CD4-positive, alpha-beta T cell treated with Interleukin-4 for 4 hours (primary cell): ENCODE measurements at places on chromosomes 4 and X.

DNA sequence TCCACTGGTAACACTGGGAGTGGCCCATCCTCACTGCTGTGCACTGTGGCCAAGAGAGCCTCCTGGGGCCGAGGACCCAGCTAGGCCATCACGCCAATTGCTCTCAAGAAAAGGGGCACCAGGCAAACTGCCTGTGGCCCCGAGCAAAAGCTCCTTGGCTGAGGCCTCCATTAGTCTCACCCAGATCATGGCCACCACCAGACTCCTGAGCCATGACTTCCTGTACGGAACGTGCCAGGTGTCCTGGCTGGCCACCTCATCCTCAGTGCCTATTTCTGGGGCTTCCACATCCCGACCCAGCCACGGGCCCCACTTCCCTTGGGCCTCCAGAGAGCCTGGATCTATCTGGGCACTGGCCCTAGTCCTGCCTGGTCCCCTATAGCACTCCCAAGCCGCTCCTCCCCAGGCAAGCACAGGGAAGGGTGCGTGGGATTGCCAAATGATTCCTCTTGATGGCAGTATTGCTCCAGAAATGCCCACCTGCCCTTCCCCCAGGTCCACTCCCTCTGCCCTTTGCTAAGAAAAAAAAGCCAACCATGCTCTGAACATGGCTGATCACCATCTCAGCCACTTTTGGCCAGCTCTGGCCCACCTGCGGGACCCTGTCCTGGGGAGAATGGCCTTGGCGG, 212.6 kb upstream of the AGTR2 start:
- no peak for DNase-seq

- no peak for DNase-seq
Observed at GRCh38 chr4:36222702-36223101, 21.6 kb downstream of the ARAP2 start.

GRCh38 chrX:136847874-136848273, 32.7 kb downstream of the RBMX start:
- DNase-seq = peak; percentile 3

DNA sequence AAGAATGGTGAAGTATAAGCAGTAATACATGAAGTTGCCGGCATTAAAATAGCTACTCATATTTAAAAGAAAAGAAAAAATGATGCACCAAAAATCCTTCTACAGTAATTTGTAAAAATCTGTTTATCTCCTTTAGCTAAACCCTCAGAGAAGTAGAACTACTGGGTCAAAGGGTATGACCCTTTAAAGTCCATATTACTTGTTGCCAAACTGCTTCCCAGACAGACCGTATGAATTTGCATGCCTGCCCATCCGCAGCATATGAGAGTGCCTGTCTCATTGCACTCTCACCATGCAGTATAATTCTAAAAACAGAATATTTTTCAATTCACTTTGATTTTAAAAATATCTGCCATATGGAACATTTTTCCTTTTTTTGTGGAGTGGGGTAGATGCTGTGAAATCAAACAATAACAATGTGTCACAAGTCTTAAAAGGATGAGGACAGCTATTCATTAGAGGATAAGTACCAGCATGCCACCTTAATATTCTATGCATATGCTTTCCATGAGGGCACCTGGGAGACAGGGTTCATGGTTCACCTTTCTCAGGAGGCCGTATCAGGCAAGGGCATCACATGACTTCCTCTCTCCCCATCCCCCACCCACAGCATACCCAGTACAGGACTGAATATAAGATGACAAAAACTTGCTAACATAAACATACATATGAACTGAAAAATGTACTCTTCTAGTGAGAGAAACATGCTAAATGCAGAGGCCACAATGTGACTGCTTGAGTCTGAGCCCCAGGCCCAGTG, 17.8 kb downstream of the ZDHHC9 start:
- DNase-seq = peak; percentile 2

GRCh38 chrX:10938365-10938923, 172.7 kb upstream of the HCCS start:
- DNase-seq = no peak

GRCh38 chr4:173013232-173013930, 155.2 kb upstream of the GALNT7 start:
- DNase-seq = peak; percentile 57

DNA sequence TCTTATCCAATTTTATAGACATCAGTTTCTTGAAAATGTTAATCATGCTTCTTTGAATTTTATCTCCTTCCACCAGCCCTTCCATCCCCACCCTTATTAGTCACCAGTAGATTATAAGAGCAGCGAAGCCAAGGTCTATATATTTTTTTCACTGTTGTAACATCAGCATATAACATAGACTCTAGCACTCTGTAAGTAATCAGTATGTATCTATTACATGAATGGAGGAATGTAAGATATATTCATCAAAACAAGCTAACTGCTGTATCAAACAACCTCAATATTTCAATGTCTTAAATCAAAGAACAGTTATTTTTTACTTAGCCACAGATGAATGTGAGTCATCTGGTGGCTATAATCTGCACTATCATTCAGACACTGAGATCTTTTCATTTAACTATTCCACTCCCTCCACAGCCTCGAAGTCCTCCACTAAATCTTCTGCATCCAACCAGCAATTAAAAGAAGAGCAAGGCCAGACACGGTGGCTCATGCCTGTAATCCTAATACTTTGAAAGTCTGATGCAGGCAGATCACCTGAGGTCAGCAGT, 178.9 kb downstream of the CENPC start:
- DNase-seq = no peak

DNA sequence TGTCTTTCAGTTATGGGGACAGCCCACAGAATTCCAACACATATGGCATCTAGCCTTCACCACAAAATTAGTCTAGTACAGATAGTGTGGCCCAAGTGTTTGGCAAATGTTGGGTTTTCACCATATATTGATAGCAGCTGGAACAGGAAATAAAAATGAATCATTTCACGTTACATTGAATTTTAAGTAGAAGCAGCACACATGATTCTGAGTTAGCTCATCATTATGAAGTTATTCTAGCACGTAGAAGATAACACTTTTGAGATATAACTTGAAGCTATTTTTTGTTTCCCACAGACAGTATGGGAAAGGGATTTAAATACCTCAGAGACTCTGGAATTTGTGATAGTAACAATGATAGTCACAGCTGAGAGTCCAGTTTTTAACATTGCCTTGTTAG, 118.7 kb downstream of the FAT4 start:
- no peak for DNase-seq
